ENCODE measurements at places on chromosomes 16 and 17.
A peak's percentile ranks its signal among the peaks of the same experiment; 100 is the strongest.

DNA sequence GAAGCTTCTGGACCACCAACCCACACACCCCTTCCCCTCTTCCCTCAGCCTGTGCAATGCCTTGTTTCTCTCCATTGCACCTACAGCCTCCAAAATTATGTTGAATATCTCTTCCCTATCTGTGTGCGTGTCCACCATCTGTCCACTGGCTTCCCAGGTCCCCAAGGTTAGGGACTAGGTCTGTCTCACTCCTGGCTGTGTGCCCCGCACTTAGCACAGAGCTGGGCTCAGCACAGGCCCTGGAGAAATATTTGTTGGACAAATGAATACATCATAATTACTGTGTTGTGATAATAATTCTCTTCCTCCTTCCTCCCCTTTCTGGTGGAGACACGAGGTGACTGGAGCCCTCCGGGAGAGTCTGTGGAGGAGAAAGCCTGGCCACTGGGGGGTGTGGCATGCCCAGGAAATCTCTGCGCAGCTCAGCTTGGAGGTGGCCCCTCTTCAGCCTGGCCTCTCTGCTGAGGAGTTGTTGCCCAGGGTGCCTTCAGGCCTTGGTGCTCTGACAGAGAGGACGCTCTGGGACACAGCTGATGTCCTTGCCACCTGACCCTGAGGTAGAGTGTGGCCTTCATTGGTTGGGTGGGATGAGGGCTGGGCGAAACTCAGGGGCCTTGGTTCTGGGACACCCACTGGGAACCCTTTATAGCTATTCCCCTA, 3.3 kb upstream of the BRD7 start:
- DNase-seq: no peak

DNA sequence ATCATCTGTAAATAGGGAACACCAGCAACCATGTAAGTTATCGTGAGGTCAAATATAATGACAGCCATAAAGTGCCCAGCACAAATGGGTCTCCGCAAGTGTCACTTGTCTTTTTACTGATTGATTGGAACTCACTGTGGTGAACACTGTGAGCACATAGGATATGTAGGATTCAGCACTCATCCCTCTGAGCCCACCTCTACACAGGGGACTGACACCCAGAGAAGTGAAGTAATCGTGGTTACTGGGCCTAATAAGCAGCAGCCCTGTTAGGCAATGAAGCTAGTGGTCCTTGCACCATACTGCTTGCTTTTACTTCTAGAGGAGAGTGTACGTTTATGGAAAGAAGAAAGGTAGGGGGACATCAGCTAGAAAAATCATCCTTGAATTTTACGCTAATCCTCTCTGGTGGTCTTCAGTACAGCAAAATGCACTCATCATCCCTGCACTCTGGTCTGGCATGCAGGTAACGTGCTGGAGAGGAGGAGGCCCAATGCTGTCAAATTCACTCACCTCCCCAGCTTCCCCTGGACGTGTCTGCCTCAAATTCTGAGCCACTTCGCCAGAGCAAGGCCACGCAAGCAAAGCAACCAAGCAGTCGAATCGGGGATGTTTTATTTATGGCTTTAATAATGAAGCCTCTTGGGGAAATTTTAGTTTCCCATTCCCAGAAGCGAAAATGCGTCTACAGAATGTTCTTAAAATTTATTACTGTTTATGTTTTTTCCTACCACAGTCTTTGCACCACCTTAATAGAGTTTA, 74.7 kb downstream of the YPEL2 start:
- peak; percentile 19 for DNase-seq

DNA sequence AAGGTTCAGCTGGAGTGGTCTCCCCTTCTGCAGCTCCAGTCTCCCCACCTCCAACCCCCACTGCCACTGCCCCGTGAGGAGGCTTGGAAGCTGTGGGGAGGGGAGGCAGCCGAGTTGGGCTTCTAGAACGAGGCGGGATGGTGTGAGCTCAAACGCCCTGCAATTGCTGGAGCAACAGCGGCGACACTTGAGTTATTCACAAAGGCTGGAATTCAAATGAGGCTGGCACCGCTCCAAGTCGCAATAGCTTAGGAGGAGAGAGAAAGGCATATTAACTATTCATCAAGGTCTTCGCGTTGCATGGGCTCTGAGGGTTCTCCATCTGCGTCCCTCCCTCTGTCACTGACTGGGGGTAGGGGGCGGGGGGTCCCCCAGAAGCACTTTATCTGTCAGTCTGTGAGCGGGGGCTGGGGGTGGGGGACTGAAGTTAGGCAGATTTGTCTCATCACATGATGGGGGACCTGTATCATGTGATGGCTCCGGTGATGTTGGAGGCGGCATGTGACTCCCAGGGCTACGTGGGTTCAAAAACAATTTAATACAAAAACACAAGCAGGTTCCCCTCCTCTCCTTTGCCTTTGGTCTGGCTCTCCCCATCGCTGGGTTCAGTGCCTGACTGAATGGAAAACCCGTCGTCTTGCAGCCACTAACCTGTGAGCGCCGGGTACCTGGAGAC, 70.5 kb downstream of the RBBP6 start:
- no peak for DNase-seq

GRCh38 chr16:20956319-20956718, 55.7 kb downstream of the LYRM1 start:
- no peak for DNase-seq

DNA sequence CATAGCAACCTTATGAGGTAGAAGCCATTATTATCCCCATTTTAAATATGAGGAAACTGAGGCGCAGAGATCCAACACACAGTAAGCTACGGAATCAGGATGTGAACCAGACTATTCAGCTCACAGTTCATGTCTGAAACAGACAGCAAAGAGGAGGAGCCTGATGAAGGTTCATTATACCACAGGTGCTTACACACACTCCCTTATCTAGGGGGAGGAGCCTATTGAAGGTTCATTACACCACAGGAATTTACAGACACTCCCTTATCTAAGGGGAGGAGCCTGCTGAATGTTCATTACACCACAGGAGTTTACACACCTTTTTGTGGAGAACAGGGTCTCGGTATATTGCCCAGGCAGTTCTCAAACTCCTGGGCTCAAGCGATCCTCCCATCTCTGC, 21.9 kb downstream of the C16orf95 start:
- DNase-seq: no peak
